LHCN-M2 (cell line): ENCODE measurements at places on chromosomes 13 and 19. TPM values are rescaled to one million over a fixed set of nuclear protein-coding genes. Genes with fewer than 3 reads are reported as not detected.

DNA sequence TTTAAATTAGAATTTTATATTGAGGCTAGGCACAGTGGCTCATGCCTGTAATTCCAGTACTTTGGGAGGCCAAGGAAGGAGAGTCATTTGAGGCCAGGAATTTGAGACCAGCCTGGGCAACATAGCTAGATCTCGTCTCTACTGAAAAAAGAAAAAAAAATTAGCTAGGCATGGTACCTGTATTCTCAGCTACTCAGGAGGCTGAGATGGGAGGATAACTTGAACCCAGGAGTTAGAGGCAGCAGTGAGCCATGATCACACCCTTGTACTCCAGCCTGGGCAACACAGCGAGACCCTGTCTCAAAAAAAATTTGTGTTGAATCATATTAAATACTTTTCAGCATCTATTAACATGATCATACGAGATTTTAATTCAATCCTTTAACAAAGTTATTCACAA is 4.9 kb downstream of the PMIS2 start:
- DNase-seq, result no peak

GRCh38 chr13:58004751-58005150 is 373.2 kb downstream of the PCDH17 start:
- no peak for DNase-seq

DNA sequence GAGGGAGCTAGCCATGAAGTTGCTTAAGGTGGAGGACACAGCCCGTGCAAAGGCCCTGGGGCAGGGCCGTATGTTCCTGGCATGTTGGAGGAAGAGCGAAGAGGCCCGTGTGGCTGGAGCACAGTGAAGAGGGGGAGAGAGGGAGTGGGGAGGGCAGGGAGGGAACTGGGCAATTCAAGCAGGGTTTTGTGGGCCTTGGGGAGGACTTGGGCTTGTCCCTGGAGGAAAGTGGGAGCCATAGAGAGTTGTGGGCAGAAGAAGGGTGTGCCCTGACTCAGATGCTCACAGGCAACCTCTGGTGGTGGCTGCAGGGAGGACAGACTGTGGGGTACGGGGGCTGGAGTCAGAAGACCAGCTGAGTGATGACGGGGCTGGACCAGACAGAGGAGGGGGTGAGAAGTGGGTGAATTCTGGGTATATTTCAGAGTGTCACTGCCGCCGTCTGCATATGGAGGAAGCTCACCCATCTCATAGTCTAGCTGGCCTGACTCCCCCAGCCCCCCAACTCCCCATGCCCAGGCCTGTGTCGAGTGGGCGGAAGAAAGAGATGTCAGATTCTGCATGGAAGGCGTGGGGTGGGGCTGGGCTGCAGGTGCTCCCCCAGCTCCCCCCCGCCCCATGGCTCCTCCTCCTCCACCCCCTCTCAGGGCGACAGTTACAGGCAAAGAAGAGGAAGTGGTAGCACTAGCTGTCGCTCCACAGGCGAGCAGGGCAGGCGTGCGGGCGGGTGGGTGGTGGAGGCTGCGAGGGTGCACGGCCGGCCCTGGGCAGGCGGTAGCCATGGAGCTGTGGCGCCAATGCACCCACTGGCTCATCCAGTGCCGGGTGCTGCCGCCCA is at the start of gene VAV1:
TSS of gene VAV1 (plus strand) at position 681 of the 838 bp plus-strand sequence. CDS start at position 781, 100 bp downstream.
- DNase-seq, result no peak

GRCh38 chr13:35496761-35497386 is 20.4 kb upstream of the MAB21L1 start:
- DNase-seq, result no peak

DNA sequence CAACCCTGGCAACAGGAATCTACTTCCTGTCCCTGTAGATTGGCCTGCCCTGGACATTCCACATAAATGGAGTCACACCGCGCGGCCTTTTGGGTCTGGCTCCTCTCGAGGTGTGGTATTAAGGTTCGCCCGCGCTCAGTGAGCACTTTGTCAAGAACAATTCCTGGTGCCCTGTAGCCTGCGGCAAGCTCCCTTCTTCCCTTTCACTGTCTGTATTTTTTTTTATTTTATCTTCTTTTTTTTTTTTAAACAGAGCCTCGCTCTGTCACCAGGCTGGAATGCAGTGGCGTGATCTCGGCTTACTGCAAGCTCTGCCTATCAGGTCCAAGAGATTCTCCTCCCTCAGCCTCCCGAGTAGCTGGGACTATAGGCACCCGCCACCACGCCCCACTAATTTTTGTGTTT is 28.3 kb downstream of the PEX11G start:
- DNase-seq, result peak; percentile 11

DNA sequence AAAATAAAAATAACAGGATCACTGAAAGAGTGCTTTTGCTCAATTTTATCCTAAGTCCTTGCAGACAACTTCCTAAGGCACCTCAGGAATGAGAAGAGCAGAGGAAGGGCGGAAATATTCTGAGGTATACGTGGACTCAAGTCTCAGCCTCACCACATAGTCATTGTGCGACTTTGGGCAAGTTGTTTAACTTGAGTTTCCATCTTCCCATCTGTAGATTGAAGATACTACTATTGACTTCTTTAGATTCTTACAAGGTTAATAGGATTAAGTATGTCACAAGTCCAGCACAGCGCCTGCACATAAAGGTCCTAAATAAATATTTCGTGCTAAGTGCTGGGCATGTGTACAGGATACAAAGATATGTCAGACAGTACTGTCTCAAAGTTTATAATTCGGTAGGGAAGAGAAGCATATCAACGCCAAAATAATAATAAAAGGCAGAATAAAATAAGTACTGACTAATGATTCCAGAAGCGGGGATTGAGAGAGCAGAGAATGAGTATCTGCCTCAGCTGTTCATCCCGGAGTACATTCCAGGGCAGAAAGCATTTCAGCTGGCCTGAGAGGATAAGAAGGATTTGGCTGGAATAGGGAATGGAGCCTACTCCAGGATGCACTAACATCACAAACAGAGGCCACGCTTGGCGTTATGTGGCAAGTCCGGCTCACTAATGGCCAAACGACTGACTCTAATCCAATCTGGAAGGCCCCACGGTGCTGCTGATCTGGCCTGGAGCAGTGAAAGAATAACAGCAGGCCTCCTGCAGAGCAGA is 139.7 kb downstream of the FLT1 start:
- DNase-seq, result no peak

GRCh38 chr13:95704510-95704909 is 27.6 kb downstream of the DNAJC3 start:
- DNase-seq, result peak; percentile 54

- DNase-seq, result no peak
These were observed 11.4 kb upstream of the MIA start for GRCh38 chr19:40763963-40764362.

DNA sequence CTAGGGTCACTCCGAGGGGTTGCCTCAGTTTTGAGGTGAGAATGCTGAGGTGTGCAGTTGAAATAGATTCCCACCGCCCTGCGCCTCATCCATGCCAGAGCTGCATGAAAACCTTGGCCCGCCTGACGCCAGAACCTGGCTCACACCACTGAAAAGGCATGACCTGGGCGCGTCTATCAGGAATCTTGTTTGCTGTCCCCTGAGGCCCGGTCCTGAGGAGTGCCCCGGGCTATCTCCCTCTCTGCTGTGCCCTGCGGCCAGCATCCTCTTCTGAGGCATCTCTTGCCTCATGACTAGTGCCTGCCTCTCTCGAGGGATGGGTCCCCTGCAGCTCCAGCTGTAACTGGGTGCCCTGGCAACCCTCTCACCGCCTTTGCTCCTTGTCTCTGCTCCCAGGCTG is 28.1 kb downstream of the SMARCA4 start:
- no peak for DNase-seq

DNA sequence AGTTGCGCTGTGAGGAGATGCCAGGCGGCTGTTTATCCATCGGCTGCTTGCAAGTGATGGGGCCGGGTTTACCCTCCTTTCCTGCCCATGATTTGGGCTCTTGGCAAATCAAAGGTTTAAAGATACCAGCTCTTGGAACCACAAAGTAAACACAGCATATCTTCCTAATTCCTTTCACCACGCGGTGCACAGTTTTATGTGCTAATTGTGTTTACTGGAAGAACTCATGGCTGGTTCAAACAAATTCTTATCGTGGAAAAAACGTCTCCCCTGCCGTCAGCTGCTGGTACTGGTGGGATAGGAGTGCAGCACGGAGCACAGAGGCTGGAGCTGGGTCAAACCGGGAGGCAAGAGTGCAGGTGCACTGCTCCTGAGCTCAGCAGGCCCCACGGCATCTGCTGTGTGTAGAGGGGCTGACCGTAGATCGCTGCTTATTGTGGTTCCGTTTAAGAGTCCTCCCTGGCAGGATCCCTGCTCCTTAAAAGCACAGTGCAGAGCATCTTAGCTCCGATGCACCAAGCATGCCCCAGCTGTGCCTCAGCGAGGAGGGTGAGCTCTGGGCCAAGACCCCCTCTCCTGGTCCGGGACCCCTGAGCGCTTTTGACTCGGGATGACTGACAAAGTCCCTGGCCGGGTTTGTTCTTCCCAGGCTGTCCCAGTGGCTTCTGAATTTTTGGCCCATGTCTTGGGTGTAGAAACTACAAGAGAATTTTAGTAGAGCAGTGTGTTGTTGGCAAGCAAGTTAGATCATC is 51.3 kb upstream of the GAS6 start:
- DNase-seq, result no peak

- no peak for DNase-seq
These were observed 55.7 kb upstream of the C1QTNF9 start for GRCh38 chr13:24253520-24254145.

DNA sequence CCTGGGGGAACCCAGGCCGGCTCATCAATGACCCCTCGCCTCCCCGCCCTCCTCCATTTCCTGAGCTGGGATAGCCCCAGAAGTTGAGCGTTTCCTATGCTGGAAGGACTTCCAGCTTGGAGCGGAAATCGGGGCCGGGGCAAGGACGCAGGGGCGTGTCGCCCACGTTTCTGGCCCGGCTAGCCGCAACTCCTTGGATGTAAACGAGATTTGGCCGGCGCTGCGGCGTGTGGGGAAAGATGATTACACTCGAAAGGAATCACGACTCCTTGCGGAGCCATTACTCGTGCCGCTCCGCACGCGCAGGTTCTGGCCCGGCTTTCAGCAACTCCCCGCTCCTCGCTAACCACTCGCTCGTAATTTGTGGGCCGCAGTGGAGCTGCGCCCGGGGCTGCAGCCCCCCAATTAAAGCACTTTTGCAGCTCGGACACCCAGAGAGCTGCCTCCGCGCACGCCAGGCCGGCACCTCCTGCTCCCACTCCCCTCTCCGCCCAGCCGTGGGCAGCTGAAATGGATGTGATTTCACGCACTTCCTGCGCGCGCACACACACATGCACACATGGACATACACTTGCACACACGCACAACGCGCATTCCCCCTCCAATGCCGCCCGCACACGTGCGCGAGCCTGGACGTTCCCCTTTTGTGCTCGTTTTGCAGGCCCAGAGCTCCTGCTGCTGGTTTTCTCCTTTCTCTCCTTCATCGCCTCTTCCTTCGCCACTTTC is 15.7 kb downstream of the ZIC5 start:
- no peak for DNase-seq

DNA sequence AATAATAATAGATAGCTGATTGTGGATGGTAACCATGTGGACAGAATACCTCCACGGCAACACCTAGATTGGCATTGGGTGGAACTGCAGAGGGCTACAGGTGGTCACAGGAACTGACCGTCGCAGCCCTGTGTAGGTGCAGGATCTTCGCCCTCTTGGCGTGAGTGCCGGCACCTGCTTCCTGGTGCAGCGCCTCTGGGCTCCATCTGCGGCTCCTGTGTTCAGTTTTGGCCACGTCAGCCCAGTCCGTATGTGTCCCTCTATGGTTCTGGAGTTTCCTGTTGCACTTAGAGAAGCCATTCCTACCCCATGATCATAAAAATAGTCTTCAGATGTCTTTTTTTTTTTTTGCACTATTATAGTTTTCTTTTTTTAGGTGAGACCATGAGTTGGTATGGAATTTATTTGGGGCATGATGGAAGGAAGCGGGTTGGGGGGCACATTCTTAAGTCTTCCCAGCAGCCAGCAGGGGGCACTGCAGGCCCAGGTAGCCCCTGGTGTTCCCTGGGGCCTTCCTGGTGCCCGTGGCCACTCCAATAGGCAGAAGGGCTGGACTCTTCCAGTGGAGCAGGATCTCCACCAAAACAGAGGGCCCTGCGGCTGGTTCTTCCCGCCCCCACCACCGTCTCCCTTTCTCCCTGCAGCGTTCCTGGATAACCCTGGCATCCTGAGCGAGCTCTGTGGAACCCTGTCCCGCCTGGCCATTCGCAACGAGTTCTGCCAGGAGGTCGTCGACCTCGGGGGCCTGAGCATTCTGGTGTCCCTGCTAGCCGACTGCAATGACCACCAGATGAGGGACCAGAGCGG is 10.1 kb upstream of the SLC25A42 start:
- peak; percentile 29 for DNase-seq

DNA sequence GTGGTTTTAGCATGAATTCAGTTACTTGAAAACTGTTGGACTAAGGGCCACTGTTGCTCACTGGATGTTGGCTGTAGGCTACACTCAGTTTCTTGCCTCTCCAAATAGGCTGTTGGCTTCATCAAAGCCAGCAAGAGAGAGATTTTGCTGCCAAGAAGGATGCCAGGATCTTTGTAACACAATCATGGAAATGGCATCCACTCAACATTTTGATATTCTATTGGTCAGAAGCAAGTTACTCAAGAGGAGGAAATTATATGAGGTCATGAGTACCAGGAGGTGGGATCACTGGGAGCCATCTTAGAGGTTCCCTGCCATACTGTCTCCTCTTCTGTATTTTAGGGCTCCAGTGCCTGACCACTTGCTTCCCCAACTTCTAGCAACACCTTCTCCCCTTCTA is 30.6 kb downstream of the SYDE1 start:
- DNase-seq, result no peak

- no peak for DNase-seq
These were observed 185.7 kb downstream of the VWA8 start for GRCh38 chr13:41775251-41775650.

The ATP4A gene
- total RNA-seq, result not detected in 2 replicates

The ELSPBP1 gene
- not detected in 2 replicates for total RNA-seq

The TJP3 gene
- not detected in 2 replicates for total RNA-seq

The TUBB4A gene
- total RNA-seq, result not detected in 2 replicates

The PEAK3 gene
- 0.19 and 0.63 TPM in 2 replicates for total RNA-seq

The SYNE4 gene
- total RNA-seq, result 0.23 TPM in 1 of 2 replicates, not detected in the other

The KLHL1 gene
- total RNA-seq, result not detected in 2 replicates

The KLF2 gene
- 2.8 and 5.2 TPM in 2 replicates for total RNA-seq

The IL17D gene
- 4.9 and 7.1 TPM in 2 replicates for total RNA-seq
